ENCODE measurements at places on chromosomes 1 and 21.
A peak's percentile ranks its signal among the peaks of the same experiment; 100 is the strongest.

GRCh38 chr1:222010306-222010705, 268.4 kb upstream of the DUSP10 start:
- no peak for DNase-seq

DNA sequence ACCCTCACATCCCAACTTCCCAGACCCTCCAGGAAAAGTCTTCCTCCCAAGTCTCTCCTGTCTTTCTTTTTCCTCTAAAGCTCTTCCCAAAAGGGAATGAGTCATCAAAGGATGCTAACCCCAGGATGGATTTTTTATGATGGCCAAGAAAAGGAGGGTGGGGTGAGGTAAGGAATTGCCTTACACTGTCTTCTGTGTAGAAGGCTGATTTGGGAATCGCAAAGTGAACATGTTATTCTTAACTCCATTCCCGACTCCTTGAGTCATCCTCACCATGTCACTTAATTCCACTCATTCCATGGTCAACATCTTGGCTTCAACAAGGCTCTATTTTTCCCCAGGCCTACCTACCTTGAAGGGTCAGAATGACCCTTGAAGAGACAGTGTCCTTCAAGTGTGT, 44.0 kb downstream of the TBX15 start:
- no peak for DNase-seq

DNA sequence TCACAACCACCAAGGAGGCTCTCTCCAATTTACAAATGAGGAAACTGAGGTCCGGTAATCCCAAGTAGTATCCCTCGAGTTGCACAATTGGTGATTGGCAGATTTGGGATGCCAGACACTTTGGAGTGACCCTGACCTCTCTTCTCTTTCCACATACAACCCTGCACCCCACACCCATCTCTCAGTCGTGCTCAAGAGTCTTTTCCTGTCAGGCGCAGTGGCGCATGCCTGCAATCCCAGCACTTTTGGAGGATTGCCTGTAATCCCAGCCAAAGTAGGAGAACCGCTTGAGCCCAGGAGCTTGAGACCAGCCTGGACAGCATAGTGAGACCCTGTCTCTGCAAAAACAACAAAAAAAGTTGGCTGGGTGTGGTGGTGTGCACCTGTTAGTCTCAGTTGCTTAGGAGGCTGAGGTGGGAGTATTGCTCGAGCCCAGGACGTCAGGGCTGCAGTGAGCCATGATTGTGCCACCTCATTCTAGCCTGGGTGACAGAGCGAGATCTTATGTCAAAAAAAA, 91.1 kb upstream of the LPGAT1 start:
- no peak for DNase-seq

GRCh38 chr1:117143871-117144270, 22.3 kb upstream of the TRIM45 start:
- no peak for DNase-seq

DNA sequence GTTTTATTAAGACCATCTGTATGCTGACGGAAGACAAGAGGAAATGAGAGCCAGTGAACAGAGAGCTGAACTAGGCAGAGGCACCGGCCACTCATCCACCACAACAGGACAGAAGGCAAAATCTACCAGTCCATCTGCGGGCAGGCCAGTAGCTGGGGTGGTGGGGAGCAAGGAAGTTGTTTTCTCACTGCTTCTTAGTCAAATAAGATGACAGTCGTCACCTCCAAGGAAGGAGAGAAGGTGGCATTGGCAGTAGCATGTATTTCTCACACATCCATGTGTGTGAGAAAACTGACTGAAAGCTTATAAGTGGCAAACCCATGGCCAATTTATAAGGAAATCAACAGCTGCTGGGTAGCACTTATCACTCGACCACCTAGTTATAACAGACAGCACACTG, 8.2 kb downstream of the TTC13 start:
- no peak for DNase-seq

GRCh38 chr21:29499734-29500343, 201.1 kb downstream of the BACH1 start:
- DNase-seq: no peak

- DNase-seq: no peak
These were observed 4.7 kb upstream of the SLC5A9 start for GRCh38 chr1:48217856-48218255.

DNA sequence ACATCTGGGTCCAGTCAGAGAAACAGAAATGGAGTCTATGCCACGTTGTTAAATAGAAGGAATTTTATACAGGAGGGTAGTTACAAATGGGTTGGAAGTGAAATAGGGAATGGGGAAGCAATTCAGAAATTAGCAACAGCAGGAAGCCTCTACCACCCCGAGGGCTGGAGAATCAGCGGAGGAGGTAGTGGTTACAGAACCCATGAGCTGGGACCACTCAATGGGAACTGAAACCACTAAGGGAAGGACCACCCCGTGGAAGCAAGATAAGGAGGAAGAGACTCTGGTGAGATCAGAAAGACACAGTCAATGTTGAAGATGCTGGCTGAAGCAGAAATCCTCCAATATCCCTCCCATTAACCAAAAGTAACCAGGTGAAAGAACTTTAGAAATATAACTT, 15.5 kb upstream of the MAST2 start:
- no peak for DNase-seq

DNA sequence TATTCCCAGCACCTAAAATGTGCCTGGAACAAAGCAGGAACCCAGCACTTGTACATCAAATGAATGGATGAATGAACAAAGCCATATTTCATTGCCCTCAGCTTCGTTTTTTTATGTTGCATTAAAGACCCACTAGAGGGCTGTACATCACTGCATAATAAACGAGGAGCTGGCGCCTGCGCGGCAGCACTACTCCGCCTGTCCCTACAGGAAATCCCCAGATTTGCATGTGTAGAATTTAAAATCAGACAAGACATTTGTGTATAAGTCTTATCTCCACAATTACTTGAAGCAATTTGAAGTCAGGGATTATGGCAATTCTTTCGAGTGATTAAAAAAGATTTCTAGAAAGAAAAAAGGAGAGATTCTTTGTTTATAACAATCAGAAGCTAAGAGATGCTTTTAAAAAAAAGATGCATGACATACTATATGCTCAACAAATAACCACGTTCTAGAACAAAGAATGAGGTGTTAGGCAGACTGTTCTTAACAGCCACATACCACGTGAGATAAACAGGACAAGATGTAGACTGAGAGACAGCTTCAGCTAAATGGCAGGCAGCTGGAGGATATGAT, 5.4 kb upstream of the NEK2 start:
- DNase-seq: peak; percentile 86

DNA sequence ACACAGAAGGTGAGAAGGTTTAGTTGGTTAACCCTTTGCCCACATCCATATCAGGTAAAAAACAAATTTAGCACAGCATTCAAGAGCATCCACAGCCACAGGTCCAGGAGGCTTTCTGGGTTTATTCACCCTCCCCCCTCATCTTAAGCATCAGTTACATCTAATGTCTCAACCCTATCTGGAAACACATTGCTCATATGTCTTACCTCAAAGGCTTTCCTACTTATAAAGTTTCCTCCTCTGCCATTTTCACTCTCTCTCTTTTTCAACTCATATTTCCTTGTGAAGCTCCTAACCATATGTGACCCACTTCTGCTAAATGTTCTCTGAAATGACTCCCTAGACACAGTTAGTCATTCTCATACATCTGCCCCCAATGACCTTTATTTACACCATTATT, 47.9 kb upstream of the RUNX1 start:
- DNase-seq: no peak

DNA sequence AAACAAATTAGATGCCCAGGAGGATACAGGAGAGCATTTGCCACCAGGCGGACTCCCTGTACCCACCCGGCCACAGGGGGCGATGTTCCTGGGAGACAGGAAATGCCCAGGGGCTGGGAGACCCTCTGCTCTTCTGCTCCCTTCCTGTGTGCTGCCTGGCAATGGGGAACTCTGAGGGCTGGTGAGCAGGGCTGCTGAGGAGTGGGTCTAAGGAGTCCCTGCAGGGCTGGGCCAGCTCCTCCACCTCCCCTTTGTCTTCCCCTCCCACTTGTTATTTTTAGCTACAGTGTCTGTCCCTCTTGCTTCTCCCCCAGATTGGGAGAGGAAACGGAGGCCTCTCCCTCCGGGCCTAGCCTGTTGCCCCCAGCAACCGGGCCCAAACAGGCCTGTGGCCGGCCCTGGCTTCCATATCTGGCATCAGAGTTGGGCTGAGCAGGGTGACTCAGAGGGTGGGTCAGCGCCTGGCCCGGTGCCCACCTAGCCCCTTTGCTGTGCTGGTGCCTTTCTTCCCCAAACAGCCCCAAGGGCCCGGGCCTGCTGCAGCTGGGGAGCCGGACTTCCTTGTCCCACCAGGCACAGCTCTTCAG, 11.6 kb downstream of the LMNA start:
- DNase-seq: peak; percentile 86

- DNase-seq: no peak
These were observed 115.1 kb downstream of the PROX1 start for GRCh38 chr1:214102907-214103306.

GRCh38 chr1:192763756-192764155, 45.1 kb upstream of the RGS2 start:
- no peak for DNase-seq

DNA sequence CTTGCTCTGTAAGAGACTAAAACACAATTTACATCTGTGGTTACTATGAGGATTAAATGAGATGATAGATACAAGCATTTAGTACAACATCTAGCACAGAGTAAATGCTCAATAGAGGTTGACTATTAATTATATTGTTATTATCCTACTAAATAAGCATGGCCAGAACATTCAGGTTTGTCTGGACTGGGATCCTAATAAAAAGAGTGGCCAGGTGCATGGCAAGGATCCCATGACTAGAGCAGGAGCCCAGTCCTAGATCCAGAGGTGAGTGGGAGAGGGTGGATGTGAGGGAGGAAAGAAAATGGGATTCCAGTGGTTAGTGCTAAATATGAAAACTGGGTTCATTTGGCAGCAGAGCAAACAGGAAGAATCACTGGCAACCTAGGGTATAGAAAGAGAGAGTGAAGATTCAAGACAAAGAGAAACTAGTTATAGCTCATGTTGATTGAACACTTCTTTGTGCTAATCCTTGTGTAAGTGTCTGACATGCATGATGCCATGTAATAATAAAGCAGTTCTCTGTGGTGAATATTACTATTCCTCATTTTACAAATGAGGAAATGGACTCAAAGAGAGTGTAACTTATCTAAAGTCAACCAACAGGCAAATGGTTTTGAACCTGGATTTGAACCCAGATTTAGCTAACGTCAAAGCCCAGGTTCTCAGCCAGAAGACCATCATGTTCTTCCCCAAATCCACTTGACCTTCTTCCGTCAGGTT, 71.1 kb upstream of the FGGY start:
- no peak for DNase-seq

DNA sequence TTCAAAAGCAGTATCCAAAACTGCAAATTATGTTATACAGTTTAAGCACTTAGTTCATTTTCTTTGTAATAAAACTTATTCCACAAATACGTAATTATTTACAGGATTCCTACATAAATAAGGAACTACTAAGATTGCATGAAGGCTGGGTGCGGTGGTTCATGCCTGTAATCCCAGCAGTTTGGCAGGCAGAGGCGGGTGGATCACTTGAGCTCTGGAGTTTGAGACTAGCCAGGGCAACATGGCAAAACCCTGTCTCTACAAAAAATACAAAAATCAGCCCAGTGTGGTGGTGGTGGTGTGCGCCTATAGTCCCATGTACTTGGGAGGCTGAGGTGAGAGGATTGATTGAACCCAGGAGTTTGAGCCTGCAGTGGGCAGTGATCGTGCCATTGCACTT, 69.3 kb downstream of the POU2F1 start:
- no peak for DNase-seq

DNA sequence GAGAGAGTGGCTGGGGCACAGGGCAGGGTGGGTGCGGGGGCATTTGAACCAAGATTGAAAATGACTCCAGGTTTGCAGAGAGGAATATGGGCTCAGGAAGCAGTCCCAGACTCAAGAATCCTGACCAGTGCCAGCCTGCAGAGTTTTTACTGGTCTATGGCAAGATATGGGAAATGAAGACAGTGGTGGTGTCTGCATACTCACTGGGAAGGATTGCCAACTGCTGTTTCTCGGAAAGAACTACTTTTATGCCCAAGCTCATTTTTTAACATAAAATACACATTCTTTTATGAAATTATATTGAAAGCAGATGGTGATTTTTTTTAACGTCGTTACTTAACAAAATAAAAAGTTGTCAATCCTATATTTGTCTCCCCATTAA, 401.8 kb downstream of the CAMTA1 start:
- no peak for DNase-seq

DNA sequence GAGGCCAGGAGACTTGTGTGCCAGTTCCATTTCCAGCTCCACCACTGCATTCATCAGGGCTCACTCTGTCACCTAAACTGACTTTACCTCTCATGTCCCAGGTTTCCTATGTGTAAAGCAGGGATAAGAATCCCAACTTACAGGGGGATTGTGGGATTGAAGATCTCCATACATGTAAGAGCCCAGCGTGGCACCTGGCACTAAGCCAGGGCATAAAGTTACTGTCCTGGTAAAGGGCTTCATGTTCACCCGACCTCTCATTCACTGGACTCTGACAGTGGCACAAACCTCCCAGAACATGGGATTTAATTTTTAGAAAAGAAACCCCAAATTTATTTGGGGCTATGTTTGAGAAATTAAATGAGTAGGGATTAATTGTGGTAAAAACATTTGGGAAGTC, 8.9 kb upstream of the IGFN1 start:
- DNase-seq: no peak

DNA sequence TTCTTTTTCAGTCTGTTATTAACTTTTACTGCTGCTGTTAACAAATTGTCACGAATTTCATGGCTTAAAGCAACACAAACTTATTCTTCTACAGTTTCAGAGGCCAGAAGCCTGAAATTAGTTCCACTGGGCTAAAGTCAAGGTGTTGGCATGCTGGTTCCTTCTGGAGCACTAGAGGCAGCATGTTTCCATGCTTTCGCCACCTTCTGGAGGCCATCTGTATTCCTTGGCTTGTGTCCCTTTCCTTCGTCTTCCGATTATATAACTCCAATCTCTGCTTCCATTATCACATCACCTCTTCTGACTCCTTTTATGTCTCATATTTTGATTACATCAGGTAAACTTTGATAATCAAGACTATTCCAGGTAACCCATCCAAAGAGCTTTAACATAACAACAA, 1742.1 kb downstream of the BRINP3 start:
- no peak for DNase-seq

- DNase-seq: no peak
These were observed 672 bp downstream of the BCL2L15 start for GRCh38 chr1:113886417-113887401.

- DNase-seq: no peak
These were observed 41.0 kb downstream of the CRYAA start for GRCh38 chr21:43209575-43210453.

DNA sequence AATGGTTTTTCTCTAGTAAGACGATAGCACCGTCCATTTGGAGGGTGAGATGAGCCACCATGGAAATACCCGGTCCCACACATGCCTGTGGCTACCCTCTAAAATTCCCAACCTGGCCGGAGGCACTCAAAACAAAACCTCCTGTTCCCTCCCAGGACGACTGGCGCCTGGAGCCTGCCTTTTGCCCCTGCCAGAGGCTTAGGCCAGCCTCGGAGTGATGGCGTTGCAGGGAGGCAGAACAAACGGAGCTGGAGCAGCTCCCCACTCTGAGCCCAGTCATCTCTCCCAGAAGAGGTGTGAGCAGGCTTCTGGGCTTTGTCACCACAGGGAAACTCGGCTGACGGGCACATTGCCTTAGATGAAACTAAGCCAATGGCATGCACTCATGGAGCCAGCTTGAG, 213.7 kb upstream of the HOOK1 start:
- no peak for DNase-seq

- DNase-seq: no peak
These were observed 182.3 kb upstream of the GALNT2 start for GRCh38 chr1:229884765-229885164.
